ENCODE measurements at places on chromosomes 6 and 20.
A peak's percentile ranks its signal among the peaks of the same experiment; 100 is the strongest.

DNA sequence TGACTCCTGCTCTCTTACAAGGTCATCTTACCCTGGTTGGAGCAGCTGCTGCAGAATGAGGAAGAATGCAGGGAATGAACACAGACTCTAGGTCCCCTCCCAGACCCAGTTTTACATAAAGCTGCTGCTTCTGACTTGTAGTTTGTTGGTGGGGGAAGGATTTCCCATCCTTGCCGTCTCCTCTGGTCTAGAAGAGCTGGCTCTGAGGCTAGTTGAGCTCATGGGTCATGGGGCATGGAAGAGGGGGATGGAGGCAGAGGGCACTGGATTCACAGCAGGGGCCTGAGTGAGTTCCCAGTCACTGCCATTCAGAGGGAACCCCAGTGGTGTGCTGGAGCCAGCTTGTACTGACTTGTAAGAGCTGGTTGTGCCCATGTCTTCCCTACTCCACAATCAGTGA, 9.2 kb upstream of the GUCA1A start:
- DNase-seq = no peak

GRCh38 chr6:101396548-101397173, 3.2 kb downstream of the GRIK2 start:
- peak; percentile 4 for DNase-seq

DNA sequence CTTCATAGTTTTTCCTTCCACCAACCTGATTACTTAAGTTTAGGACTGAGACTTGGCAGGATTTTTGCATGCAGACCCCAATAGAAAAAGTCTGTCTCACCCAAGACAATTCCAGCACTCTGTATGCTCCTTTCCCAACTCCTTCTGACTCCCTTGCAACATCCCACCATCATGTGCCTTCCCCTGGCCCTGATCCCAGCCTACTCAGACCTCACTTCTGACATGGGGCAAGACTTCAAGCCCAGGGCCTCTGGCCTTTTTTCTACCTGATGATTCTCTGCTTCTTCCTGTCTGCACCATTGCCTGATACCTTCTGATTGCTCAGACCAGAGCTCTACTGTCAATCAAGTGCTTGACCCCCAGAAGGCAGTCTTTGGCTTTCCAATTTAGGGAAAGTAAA, 96.6 kb downstream of the HAO1 start:
- DNase-seq = no peak

- DNase-seq = no peak
Observed at GRCh38 chr20:44188752-44189151, 1.8 kb upstream of the JPH2 start.

DNA sequence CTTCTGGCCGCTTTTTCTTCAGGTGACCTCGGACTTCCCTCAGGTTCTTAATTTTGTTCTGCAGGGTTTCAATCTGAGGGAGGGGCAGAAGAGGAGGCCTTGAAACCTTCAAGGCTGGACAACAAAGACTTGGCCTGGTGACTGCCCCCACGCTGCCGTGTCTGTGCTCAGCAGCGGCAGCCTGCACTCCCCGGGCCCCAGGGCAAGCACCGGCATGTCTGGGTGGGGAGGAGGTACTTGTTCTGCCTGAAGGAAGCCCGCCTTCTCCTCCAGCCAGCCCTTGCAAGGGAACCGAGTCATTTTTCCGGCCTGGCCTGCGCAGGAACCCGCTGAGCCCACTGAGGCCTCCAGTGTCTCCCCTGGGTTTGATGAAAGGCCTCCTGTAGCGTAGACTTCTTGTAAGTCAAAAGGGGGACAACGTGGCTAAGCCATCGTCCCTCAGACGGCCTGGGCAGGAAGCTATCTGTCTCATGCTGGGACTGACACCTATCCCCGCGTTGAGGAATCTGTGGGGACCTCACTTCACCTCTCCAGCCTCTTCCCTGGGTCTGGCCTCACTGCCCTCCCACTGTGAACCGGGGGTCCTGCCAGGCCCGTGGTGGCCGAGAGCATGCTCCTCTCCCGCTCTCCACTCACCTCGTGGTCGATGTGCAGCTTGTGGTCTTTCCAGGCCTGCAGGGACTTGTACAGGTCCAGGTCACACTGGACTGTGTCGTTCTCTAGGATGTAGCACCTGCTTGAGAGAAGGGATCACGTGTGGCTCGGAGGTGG, 119.9 kb downstream of the SULF2 start:
- DNase-seq = no peak

GRCh38 chr20:47969426-47969825, 184.1 kb upstream of the SULF2 start:
- no peak for DNase-seq

GRCh38 chr6:15510536-15511247, 152.1 kb downstream of the DTNBP1 start:
- no peak for DNase-seq

- DNase-seq = no peak
Observed at GRCh38 chr6:144315981-144316861, 31.1 kb downstream of the UTRN start.

GRCh38 chr6:126907996-126908395, 210.5 kb upstream of the RSPO3 start:
- DNase-seq = no peak

DNA sequence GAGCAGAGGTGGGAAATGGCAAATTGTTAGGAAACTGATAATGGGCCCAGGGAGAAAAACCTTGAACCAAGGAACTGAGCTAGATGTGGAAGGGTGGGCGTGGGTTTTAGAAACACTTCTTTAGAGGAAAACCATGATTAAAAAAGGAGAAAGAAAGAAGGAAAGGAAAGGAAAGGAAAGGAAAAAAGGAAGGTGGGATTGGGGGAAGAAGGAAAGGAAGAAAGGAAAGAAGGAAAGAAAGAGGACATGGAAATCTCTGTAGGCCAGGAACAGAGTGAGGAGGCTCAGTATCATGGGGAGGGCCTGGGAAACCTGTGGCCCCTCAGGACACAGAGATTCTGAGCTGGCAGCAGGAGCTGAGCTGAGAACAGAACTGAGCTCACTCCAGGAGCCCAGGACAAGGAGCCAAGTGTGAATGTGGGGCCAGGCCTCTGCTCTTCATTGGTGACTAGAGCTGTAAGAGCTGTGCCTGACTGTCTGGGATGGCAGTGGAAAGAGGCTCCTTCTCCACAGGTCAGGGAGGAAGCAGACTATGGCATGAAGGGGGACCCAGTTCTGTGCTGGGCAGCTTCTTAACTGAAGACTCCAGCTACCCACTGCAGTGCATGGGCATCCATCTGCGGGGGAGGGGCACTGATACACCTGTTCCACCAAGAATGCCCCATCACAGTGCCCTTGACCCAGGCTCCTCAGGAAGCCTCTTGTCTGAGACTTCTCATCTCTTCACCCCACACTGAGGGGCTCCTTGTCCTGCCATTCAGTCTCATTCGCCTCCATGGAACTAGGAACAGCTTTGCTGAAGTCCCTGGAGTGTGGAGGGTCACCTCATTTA, 116.1 kb upstream of the BACH2 start:
- DNase-seq = no peak

- no peak for DNase-seq
Observed at GRCh38 chr6:34393966-34394305, 1.5 kb upstream of the NUDT3 start.

GRCh38 chr20:35339007-35339406, 46.8 kb upstream of the FAM83C start:
- DNase-seq = no peak

GRCh38 chr6:112307707-112308106, 39.4 kb upstream of the RFPL4B start:
- DNase-seq = no peak

DNA sequence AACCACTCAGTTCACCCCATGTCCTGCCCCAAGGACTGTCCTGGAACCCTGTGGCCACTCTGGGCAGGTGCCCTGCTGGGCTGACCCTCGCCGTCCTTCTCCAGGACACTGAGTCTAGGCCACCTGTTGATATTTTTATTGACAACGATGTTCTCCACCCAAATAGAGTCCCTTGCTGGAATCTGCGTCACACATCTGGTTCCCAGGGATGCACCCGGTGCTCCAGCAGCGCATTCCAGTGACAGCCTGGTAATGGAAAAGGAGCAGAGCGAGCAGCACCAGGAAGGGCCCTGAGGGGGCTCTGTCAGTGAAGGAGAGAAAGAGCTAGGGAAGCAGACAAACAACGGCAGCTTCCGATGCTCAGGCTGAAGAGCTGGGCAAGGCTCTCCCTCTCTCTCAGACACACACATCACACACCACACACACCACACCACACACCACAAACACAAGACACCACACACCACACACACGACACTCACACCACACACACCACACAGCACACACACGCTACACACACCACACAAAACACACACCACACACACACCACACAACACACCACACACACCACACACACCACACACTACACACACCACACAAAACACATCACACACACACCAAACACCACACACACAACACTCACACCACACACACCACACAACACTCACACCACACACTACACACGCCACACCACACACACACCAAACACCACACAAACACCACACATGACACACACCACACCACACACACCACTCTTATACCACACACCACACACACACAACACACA, 117.9 kb upstream of the THBS2 start:
- no peak for DNase-seq

DNA sequence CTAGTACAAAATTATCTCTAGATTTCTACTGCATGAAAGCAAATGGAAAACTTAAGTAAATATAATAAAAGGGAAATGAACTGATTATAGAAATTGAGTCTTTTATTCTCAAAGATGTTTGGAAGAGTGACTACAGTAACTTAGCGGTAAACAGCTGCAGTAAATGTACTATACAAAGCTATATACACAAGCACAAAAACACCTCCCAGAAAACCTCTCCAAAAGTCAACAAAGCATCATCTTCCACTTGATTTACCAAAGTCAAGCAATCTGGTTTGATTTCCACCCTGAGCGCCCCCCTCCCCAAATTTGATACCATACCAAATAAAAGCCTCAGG, 142.1 kb upstream of the SHLD1 start:
- DNase-seq = no peak

DNA sequence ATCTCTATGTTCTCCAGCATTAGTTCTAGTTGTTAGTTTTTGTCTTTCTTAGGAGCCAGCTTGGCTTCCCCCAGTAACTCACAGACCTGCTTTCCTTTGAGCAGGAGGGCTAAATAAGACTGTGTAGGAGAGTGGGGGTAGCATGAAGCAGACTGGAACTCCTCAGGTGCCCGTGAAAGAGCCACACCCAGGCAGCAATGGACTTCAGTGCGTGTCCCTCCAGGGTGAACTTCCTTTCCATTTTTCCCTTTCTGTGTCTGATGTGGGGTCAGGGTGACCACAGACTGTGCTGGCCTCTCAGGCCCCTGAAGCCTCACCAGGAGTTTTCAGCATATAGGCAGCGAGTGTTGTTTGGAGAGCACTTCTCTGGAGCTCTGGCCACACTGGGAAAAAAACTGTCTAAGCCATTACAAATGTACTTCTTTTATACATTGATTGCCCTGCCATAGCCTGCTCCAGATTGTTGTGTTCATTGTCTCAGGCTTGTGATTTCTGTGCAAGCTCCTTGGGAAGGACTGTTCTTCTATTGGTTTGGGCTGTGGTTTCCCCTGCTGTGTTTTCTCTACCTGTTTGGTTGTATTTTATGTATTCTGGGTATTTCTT, 55.7 kb downstream of the SH3BGRL2 start:
- no peak for DNase-seq

GRCh38 chr20:278607-279571, 11.7 kb downstream of the C20orf96 start:
- no peak for DNase-seq

DNA sequence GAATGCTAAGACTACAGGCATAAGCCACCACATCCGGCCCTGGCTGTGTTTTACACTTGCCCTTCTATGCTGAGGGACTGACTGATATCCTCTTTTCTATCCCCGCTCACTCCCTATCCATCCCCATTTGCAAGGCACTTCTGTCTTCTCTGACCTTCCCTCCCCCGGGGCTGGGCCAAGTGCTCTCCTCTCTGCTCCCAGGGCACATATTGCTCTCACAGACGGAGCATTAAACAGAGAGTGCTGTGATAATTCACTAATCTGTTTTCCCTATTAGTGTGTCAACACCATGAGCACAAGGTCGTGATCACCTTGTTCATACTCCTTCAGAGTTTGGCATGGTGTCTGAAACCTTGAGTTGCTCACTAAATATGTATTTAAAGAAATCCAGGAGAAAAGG, 9.0 kb upstream of the SLC2A12 start:
- no peak for DNase-seq

DNA sequence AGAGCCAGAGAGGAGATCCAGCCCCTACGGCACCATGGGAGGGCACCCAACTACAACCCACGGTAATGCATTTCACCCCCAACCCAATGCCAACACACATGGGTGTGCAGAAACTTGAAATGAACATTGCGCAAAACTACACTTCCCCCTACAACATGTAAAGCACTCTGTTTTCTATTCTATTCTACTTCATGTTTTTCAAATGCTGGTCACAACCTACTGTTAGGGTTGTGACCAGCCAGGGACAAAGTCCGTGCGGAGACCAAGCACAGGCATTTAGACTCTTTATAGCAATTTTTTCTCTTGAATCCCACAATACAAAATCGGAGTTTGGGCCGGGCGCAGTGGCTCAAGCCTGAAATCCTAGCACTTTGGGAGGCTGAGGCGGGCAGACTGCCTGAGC, 90.6 kb downstream of the MRPL14 start:
- DNase-seq = no peak

GRCh38 chr6:45185403-45186251, 142.5 kb upstream of the RUNX2 start:
- no peak for DNase-seq

DNA sequence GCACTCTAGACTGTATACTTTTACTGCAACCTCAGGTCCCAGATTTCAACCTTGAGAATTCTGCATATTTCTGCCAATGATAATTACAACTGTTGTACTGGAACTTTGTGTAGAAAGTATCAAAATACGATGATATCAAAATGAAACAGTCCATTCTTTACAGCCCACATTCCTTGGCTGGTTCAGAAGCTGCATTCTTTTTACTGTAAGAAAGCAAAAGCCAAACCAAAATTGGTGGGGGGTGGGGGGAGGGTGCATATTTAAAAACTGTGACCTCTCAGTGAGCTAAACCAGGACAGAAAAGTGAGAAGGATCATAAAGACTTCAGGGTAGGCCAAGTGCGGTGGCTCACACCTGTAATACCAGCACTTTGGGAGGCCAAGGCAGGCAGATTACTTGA, 41.8 kb upstream of the UBR2 start:
- DNase-seq = no peak

- no peak for DNase-seq
Observed at GRCh38 chr20:19170148-19170547, 42.3 kb upstream of the SLC24A3 start.

- no peak for DNase-seq
Observed at GRCh38 chr20:23226612-23227265, 123.9 kb upstream of the NXT1 start.

- DNase-seq = no peak
Observed at GRCh38 chr6:38264605-38265004, 375.1 kb downstream of the BTBD9 start.

DNA sequence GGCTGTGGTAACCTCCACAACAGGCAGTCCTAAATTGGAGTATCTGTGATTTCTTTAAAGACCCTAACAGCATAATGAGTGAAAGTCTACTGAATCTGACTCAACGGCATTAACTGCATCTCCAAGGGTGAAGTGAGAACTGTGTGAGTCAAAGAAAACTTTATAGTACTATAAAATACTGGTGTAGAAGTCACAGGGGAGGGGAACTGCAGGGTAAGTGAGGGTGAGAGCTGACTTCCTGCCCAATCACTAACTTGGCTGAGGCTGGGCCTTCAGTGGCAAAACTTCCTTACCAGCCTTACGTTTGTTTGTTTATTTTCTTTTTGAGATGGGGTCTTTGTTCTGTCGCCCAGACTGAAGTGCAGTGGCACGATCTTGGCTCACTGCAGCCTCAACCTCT, 109.8 kb downstream of the PTPRK start:
- DNase-seq = no peak

GRCh38 chr6:3227363-3228045, at the start of gene TUBB2B:
Gene TUBB2B (minus strand): TSS chr6:3227653. CDS start chr6:3227543, 110 bp downstream.
- DNase-seq = no peak

GRCh38 chr6:126955621-126956020, 162.8 kb upstream of the RSPO3 start:
- DNase-seq = no peak
